CD4-positive, alpha-beta T cell treated with Interleukin-17A for 1 hour (primary cell): ENCODE measurements at places on chromosomes 16 and 17.

- DNase-seq = peak; percentile 49
These were observed at the start of gene PLLP for GRCh38 chr16:57284209-57284951. TSS of gene PLLP (minus strand) at chr16:57284672. CDS start at chr16:57284540, 132 bp downstream.

- no peak for DNase-seq
These were observed 776 bp upstream of the TMEM219 start for GRCh38 chr16:29961127-29961478.

DNA sequence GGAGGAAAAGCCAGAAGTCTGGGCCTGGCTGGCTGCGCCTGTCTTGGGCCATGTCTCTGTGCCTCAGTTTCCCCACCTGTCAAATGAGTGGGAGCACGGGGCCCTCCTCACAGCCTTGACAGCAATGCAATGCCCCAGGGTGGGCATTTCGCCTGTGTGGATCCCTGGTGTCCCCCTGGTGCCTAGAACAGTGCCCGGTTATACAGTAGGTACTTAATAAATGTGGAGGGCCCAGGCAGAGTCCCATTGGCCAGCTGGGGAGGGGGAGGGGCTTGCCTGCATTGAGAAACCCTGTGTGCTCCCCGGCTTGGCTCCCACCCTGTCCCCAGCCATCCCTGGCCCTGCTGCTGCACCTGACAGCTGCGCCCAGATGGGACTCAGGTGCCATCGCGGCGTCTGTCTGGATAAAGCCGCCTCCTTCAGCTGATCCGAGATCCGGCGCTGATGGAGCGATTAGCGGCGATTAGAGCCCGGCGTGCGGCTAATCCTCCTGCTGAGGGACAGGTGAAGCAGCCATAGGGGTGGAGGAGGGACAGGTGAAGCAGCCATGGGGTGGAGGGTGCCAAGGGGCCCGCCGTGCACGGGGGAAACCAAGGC is 12.4 kb downstream of the ZFPM1 start:
- no peak for DNase-seq

DNA sequence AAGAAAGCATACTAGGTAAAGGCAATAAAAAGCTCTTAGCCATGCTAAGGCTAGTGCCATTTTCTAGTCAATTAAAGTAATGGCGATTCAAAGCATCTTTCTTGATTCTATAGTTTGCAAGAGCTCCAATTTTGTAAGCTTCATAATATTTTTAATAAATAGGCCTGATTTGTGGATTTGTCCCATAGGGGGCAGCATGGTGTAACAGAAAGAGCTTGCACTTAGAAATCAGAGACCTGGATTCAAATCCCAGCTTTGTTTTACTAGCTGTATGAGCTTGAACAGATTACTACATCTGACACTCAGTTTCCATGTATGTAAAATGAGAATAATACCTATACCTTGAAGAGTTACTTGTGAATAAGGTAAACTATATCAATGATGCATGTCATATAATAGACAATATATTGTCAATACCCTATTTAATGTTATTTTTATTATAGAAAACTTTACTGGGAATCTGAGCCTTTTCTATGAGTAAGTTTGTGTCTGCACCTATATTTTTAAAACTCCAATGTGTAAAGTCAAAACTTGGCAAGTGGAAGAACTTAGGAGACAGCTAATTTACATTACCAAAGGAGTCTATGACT is 93.6 kb upstream of the NOG start:
- DNase-seq = peak; percentile 21

DNA sequence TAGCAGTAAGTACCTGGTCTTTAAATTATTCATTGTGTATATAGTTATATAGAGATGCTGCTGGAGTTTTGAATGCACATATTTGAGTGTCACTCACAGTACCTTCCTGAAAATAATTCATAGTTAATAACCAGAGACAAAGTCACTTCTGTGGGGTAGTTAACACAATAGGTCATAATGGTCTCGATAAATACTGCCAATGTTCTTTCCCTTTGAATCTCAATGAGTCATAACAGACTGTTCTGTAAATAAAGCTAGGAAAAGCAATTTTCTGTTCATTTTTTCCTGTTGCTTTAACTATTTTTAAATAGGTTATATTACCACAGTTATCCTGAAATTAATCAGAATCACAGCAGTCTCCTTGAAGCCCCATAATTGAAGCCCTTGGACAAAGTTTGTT is 87.2 kb downstream of the MAP2K4 start:
- DNase-seq = no peak

GRCh38 chr16:71338193-71338592 is 20.3 kb upstream of the CALB2 start:
- DNase-seq = no peak

GRCh38 chr16:18833707-18834505 is 32.6 kb upstream of the ARL6IP1 start:
- DNase-seq = no peak

- DNase-seq = no peak
These were observed 339.8 kb upstream of the TNRC6C start for GRCh38 chr17:77618731-77619130.

GRCh38 chr17:69717214-69717613 is 302.7 kb downstream of the MAP2K6 start:
- DNase-seq = no peak

DNA sequence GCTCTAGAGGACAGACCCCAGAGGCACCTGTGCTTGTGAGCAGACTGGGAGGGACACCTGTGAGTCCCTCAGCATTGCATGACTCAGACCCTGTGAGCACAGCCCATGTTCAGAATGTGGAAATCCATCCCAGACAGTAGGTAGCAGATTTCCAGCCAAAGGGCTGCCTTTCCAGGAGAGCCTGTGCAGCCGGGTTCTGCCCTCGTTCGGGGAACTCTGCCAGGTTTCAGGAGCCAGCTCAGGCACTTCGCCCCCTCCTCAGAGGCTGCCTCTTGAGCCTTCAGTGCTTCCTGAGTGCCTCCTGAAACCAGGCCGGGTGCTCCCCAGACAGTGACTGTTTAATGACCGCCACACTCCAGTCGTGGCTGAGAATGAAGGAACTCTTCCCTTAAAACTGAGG is 23.3 kb upstream of the SDR42E2 start:
- DNase-seq = no peak
